ENCODE measurements at places on chromosomes 12 and 14. TPM values are rescaled to one million over a fixed set of nuclear protein-coding genes. Genes with fewer than 3 reads are reported as not detected.

- DNase-seq, result no peak
These were observed 284.4 kb upstream of the CRY1 start for GRCh38 chr12:107377596-107378385.

DNA sequence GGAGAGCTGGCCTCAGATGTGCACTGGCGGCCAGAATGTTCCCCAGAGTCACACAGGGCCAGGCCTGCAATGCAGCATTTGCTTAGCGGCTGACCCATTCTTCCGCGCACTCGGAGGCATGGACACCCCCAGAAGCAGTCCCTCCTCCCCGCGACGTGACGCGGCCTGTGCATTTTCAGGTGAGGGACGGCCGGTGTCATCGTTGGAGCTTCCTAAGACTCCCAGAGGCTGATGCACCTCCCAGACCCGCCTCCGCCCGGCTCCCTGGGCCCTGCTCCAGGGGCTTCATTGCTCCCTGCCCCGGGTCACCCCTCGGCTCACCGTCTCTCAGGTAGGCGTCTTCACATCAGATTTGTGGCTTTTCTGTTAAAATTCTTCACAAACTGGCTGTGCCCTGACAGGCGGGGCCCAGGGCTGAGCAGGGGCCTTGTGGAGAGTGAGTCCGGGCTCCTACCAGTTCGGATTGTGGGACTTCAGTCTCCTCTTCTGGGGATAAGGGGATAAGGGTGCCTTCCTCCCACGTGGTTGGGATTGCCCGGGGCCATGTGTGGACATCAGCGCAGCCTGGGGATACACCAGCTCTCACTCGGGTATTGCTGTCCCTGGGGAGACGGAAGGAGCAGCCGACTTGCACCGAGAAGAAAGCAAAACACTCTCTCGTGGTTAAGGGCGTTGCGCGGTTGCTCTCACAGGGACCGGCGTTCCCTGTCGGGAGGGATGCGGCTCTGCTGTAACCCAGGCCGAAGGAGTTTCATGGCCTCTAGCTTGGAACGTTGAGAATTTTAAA is 249.1 kb downstream of the ADGRD1 start:
- DNase-seq, result no peak

- no peak for DNase-seq
These were observed 147.1 kb downstream of the GRIP1 start for GRCh38 chr12:66531766-66532165.

DNA sequence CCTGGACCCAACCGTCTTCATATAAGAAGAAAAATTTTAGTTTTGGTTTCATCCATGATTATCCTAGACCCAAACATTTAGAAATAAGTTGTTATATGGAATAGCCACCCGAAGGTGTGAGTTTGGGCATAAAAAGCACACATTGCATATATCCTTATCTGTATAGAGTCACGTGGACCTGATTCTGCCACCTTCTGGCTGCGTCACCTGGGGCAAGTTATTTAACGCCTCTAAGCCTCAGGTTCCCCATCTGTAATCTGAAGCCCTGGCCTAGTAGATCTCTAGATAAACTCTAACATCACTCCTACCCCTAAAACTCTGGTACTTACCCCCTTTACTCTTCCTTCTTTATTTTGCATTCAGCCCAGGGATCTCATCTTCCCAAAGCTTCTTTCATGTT is 14.3 kb upstream of the KRT5 start:
- no peak for DNase-seq

DNA sequence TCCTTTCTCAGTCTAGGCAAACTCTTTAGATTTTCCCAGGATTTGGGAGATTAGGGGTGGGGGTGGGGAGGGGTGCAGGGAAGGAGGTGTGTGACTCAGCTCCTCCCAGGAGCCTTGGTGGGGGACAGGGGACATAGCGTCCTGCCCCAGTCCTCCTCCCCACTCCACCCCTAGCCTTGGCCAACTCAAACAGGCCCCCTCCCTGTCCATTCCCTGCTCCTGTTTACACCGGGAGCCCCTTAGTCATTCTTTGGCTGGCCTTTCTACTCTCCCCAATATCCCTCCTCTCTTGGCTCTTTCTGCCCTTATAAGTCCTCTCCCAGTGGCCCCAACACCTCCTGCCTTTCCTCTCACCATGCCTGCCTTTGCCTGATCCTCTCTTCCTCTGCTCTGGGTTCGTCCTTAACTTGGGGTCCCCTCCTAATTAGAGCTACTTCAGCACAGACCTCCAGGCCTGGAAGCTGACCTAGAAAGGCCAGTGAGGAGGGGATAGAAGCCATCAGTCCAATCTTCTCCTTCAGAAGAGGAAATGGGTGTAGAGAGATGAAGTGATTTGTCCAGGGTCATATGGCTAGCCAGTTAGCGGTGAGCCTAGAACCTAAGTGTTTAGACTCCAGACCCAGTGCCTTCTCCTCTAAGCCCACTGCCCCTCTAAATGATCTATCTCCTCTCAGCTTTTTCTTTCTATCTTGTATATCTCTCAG is 2.3 kb upstream of the ITGA5 start:
- no peak for DNase-seq

GRCh38 chr12:128449146-128449894 is 182.3 kb downstream of the TMEM132C start:
- no peak for DNase-seq

- peak; percentile 30 for DNase-seq
These were observed 45.8 kb upstream of the MYL2 start for GRCh38 chr12:110966081-110966760.

DNA sequence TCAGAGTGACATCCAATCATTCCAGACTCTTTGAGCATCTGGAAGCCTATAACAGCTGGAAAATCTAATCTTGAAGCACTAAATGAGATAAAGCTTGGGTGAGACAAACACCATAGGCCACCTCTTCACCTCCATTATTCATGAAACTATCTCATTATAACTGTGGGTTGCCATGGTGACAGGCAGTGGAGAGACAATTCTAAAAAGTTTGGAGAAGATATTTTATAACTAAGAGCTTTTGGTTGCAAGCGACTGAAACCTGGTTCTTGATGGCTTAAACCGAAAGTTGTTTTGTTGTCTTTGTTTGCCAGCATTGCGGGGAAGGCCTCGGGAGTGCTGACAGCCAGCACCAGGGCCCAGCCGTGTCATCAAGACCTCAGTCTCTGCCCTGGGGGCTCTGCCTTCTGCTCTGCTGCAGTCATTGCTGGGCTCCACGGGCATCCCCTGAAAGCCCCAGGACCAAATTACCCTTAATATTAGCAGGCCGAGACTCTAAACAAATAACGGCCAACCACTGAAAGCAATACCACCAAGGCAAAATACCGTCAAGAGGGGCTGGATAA is 353.6 kb upstream of the SFSWAP start:
- DNase-seq, result no peak

- DNase-seq, result peak; percentile 63
These were observed 31.1 kb downstream of the CCDC177 start for GRCh38 chr14:69543341-69544115.

DNA sequence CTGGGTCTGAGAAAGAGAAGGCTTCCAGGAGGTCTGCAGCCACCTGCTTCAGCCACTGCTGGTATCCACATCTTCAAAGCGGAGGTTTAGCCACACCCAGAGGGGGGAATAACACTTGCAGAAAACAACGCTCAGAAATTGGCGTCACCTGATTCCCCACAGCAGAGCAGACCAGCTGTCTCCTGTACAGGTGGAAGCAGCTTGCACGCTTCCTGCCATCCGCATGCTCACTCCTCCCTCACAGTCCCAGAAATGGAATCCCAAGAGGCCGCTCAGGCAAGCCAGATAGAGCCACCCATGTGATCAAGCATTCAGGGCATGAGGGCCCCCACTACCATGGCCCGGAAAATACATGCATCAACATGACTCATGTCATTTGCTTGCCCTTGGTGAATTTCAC is 112.2 kb upstream of the DIO3 start:
- no peak for DNase-seq

GRCh38 chr14:51432302-51432948 is 192.4 kb downstream of the TMX1 start:
- DNase-seq, result no peak

DNA sequence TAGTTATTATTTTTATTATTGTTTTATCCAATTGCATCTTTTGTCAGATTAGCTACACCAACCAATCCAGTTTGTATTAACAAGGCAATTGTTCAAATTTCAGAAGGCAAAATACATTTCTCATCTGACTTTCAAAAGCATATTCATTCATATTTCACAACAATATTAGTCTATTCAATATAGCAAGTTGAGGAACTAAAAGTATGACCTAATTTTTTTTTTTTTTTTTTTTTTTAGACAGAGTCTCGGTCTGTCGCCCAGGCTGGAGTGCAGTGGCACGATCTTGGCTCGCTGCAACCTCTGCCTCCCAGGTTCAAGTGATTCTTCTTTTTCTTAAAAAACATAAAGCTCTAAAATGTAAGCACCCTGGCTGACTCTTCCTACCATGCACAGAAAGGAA is 17.3 kb downstream of the COX14 start:
- no peak for DNase-seq

- peak; percentile 65 for DNase-seq
These were observed 27.2 kb upstream of the GPR132 start for GRCh38 chr14:105092171-105093037.

- DNase-seq, result no peak
These were observed 1.3 kb upstream of the PTGDR start for GRCh38 chr14:52266179-52266578.

DNA sequence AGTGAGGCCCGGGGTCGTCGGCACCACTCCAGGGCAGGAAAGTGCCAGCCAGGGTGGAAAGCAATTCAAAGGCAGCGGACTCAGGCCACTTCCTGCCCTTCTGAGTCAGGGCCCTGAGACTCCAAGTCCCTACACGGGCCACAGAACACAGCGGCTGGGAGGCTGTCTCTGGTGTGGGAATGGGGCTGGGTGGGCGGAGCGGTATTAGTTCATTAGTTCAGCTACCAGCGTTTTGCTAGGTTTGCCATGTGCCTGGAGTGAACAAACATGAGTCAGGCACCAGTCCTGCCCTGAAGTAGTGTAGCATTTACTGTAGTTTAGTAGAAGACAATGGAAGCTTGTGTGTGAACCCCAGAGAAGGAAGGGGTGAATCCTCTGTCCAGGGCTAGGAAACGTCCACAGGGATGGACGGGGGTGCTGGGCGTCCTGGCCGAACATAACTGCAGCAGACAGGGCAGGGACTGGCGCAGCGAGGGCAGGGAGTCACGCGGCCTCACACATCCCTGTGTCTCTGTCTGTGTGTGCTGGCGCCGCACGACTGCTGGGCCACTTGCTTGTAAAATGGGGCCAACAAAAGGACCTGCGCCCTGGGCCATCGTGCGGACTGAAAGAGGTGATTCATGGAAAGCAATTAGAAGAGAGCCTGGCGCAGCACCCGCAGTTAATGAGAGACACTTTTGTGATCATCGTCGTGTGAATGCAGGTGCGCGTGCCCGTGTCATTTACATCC is 186.4 kb upstream of the PRMT8 start:
- DNase-seq, result no peak

The CD4 gene
- 7.9 TPM for polyA plus RNA-seq

The AQP6 gene
- 0.10 TPM for polyA plus RNA-seq

The DDN gene
- 15.5 TPM for polyA plus RNA-seq

The LMNTD1 gene
- not detected for polyA plus RNA-seq

The RPS6KL1 gene
- polyA plus RNA-seq, result 10.3 TPM

The BBOF1 gene
- polyA plus RNA-seq, result 9.2 TPM
